NCI-H1436 (cell line): ENCODE measurements at places on chromosomes 7 and 10.
A peak's percentile ranks its signal among the peaks of the same experiment; 100 is the strongest.

- no peak for DNase-seq
These were observed 95.4 kb downstream of the TES start for GRCh38 chr7:116305485-116306408.

DNA sequence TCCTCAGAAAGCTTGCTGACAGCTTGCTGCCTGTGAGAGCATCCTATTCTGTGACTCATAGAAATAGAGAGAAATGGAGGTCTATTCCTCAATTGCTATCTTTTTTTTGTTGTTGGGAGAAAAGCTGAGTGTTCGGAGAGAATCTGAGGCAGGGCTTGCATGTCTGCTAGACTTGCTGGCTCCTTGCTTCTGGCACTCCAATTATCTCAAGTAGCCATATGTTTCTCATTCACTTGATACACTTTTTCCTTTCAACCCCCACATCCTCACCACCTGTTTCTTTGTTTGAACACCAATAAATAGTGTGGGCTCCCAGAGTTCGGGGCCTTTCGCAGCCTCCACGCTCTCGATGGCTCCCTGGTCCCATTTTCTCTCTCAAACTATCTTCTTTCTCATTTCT, 172.2 kb downstream of the SH2D4B start:
- DNase-seq: peak; percentile 46

DNA sequence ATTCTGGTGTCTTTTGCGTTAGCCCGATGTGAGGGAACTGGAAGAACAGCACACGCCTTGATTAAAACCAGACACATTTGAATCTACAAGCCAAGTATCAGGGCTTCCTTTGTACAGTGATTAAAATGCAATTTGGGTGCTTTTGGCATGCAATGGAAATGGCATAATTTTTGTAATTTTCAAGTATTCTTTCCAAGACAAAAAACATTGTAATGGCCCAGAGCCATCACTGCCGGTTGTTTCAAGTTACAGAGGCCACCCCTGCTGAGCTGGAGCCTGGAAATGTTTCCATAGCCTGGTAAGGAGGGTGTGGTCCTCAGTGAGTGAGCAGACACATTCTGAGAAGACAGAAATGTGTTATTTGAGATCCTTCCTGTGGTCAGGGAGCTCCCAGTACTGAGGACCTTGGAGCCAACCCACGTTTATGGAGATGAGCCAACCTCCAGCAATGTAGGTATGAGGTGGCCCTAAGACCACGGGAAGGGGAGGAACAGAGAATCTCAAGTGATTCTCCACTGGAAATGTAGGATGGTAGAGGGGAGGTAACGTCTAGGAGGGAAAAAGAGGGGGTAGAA, 20.9 kb downstream of the TEX36 start:
- no peak for DNase-seq

GRCh38 chr10:70354556-70354955, 27.9 kb downstream of the LRRC20 start:
- no peak for DNase-seq

- no peak for DNase-seq
These were observed 63.4 kb downstream of the SRPK2 start for GRCh38 chr7:105325216-105325904.

DNA sequence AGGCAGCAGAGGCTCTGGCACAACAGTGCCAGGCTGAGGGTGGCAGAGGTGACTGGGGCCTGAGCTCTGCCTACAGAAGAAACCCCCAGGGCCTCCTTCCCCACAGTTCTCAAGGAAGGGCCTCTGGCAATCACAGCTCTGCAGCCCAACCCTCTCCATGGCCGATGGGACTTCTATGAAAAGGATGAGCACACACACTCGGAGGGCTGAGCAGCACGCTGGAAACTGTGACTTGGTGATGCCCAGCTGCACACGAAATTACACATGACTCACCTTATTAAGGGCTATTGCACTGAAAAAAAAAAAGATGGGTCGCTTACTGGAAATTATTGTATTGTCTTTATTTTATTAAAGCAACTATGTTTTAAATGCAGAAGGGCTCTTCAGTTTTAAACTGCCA, 42.9 kb upstream of the LRRC18 start:
- no peak for DNase-seq

DNA sequence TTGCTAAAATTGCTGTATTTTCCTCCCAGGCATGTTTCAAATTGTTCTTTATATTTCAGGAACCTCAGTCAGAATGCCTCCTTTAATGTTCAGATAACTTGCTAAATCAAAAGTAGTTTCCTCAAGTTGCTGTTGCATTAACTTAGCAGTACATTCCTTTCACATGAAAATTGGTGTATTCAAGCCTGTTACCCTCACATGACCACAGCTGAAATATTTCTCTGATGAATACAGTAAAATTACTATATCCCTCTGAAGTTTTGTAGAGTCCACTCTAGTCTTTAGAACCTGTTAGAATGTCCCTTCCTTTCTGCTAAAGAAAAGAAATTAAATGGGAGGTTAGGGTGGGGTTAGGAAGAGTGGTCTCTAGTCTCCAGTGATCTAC, 24.5 kb upstream of the C1GALT1 start:
- no peak for DNase-seq

DNA sequence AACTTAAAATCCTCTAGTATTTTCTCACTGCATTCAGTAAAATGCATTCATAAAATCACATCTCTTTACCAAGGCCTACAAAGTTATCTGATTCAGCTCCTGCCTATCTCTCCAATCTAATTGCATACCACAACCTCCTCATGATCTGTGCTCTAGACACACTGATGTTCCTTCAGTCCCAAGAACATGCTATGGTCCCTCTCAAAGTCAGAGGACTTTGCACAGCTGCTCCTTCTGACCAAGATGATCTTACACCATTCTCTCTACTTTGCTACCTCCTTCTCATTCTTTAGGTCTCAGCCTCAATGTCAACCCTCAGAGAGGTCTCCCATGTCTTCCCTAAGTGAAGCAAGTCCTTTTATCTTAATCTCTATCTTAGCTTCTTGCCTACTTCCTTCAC, 45.5 kb downstream of the CAV1 start:
- DNase-seq: no peak

GRCh38 chr10:54769051-54769450, 32.0 kb downstream of the PCDH15 start:
- no peak for DNase-seq

GRCh38 chr10:19658622-19659233, 157.5 kb upstream of the PLXDC2 start:
- DNase-seq: no peak

DNA sequence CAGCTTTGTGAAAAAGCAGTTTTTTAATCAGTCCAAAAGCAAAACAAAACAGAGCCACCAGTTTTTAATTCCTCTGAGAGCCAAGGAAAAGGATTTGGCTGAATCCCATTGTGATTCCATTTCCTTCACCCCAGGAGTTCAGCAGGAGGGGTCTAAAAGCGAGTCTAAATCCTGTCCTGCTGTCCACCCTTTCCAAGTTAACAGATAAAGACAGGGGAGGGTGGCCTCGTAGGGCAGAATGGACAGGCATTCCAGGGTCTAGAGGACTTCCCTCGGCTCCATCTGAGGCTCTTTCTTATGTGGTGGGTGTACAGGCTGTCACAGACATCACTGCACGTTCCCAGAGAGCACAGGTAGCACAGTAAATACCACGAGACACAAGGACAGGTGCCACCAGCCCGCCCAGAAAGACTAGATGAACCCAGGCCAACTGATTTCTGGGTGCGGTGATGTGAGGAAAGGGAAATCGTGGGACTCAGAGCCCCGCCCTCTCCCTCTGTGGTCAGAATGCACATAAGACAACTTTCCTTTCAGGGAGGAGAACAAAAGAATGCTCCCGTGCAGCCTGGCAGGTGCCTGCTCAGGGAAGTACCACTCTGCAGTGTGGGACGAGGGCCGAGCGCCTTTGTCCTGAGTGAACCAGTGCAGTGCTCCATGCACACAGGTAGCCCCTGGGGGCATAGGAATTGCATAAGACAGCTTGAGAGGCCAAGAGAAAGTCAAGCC, 119.7 kb downstream of the ABLIM1 start:
- no peak for DNase-seq

- DNase-seq: no peak
These were observed 768 bp downstream of the CHCHD2 start for GRCh38 chr7:56105508-56105907.

- DNase-seq: peak; percentile 75
These were observed 34.1 kb downstream of the NET1 start for GRCh38 chr10:5446390-5446926.

GRCh38 chr10:92124616-92125143, 166.2 kb downstream of the CPEB3 start:
- no peak for DNase-seq

DNA sequence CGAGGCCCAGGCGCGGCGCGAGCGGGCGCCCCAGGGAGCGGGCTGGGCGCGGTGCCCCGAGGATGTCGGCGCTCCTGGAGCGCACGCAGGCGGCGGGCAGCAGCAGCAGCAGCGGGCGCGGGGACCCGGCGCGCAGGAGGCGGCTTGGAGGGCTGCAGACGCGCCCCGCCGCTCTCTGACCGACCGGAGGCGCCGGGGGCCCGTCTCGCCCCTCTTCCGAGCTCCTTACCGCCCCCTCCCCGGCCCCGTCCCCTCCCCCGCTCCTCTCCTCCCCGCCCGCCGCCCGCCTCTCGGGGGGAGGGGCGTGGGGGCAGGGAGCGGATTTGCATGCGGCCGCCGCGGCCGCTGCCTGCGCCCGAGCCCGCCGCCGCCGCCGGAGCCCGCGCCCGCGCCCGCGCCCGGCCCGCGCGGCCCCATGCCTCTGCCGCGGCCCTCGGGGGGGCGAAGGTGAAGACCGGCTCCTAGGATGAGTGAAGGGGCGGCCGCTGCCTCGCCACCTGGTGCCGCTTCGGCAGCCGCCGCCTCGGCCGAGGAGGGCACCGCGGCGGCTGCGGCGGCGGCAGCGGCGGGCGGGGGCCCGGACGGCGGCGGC, at the start of gene NRG3:
Gene NRG3 (plus strand): TSS at position 320 of the 592 bp plus-strand sequence.
- DNase-seq: no peak

DNA sequence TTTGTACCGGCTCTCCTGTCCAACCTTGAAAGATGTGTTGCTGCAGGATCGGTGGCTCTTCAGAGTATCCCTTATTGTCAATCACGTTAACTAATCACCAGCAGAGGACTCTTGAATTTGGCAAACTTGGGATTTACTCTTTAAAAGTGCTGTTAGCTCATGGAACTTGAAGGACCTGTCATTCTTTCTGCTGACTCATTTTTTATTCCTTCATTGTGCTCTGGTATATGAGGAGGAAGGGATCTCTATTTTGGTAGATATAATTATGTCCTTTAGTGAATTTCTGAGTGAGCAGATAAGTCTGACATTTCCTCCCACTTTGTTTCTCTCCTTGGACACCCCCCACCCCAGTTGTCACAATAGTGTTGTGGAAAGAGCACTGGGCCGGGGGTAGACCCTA, 175.1 kb upstream of the HDAC9 start:
- no peak for DNase-seq

DNA sequence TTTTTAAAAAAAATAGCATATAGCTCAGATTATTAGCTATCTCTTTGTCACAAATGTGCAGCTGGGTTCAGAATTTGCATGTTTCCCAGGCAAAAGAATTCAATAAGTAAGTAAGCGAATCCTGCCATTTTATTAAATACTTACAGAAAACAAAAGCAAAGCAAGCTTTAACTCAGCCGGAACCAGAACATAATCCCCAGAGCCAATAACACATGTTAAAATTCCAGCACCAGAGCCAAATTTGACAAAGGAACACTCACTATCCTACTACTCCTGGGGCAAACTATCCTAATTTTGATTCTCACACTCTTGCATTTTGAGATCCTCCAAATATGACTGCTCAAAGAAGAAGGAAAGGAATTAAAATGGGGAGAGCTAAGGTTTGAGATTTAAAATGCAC, 32.6 kb downstream of the LRRTM3 start:
- DNase-seq: no peak

- peak; percentile 55 for DNase-seq
These were observed 36.8 kb downstream of the MYOF start for GRCh38 chr10:93445097-93445960.

DNA sequence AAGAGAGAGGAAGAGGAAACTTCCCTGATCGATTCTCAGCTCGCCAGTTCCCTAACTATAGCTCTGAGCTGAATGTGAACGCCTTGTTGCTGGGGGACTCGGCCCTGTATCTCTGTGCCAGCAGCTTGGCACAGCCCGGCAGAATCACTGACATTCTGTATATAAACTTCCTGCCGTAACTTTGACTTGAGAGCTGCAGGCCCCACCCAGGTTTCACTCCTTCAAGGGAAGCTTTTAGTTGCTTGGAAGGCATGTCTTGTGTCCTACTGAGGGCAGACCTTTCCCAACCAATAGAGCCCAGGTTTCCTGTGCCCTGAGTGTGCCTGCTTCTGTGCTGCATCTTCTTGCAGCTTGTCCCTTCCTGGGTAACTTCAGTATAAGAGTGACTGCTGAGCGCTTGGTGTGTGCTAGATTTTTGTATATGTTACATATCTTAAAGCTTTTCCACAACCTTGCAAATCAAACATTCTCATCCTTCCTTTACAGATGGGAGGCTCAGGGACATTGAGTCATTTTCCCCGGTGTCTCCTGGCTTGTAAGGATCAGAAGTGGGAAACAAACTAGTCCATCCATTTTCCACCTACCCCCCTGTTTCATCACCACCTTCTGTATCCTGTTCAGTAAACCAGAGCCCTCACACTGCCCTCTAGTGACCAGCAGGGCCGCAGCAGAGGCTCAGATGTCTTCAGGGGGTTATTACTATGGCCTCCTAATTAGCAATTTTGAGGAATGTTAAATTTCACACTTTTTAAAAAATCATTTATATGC, 225.2 kb upstream of the PRSS58 start:
- DNase-seq: no peak

GRCh38 chr7:28784171-28784902, 173.8 kb downstream of the TRIL start:
- DNase-seq: no peak

GRCh38 chr7:19016140-19016539, 101.3 kb downstream of the TWIST1 start:
- no peak for DNase-seq

- DNase-seq: no peak
These were observed 570.2 kb downstream of the PHTF2 start for GRCh38 chr7:78368771-78369170.
